Erythroblast (primary cell): ENCODE measurements at places on chromosomes 4 and X.

DNA sequence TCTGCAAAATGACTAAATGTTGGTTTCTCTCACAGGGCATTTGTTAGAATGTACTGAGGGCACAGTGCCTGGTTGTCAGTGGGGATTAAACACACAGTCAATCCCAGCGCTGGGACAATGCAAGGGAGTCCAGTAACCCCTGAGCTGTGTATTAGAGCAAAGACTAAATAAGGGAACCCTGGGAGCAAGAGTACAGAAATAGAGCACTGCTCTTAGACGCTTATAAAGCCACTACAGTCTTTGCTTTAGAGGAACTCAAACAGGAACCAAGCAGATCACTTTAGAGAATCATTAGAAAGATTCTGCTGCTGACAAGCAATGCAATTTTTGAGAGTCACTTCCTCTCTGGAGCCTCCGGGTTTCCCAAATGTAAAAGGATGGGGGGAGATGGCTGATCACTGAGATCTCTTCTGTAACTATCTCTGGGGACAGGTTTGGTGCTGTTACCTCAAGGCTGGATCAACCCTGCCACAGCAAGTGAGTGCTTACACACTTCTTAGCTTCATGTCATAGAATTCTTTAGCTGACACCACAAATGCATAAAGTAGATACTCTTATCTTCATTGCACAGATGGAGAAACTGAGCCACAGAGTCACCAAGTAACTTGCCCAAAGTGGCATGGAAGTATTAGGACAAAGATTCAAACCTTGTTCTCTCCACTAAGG, 137.8 kb upstream of the CPEB2 start:
- DNase-seq, result no peak

DNA sequence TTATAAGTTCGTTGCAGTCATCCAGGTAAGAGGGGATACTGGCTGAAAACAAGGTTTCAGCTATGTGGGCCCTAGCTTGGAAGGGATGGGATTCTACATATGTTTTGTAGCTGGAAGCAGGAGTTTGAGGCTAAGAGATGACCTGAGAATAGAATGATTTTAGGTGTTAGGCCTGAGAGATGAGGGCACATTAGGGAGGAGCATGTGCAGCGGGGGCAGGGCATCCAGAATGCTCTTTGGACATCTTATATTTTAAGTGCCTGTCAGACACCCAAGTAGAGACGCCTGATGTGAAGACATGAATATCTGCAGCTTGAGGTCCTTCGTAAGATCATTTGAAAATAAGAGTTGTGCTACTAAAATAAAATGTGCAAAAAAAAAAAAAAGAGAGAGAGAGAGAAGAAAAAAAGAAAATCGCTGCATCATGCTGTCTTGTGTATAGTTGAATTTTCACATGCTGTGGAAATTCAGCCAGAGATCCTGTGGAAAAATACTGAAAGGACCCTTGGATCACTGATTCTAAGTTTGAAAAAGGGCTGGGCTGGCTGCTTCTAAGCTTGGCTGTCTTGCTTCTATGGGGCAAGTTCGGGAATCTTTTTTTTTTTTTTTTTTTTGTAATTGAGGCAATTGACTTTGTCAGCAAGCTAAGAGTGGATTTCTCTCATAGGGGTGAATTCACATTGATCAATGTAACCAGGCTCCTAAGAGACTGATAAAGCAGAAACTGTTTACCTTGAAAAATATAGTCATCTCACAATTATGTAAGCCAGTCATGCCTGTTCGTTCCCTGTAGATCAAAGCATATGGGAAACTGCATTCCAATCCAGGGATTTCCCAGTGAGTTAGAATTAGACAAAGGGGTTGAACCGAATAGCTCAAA, 341.0 kb upstream of the GATB start:
- no peak for DNase-seq

GRCh38 chr4:151808120-151808529, 47.3 kb upstream of the GATB start:
- DNase-seq, result no peak

DNA sequence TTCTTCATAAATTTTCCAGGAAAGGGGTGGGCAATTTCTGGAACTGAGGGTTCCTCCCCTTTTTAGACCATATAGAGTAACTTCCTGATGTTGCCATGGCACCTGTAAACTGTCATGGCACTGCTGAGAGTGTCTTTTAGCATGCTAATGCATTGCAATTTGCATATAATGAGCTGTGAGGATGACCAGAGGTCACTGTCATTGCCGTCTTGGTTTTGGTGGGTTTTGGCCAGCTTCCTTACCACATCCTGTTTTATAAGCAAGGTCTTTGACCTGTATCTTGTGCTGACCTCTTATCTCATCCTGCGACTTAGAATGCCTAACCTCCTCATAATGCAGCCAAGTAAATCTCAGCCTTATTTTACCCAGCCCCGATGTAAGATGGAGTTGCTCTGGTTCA, 577.8 kb downstream of the NLGN4X start:
- DNase-seq, result no peak

DNA sequence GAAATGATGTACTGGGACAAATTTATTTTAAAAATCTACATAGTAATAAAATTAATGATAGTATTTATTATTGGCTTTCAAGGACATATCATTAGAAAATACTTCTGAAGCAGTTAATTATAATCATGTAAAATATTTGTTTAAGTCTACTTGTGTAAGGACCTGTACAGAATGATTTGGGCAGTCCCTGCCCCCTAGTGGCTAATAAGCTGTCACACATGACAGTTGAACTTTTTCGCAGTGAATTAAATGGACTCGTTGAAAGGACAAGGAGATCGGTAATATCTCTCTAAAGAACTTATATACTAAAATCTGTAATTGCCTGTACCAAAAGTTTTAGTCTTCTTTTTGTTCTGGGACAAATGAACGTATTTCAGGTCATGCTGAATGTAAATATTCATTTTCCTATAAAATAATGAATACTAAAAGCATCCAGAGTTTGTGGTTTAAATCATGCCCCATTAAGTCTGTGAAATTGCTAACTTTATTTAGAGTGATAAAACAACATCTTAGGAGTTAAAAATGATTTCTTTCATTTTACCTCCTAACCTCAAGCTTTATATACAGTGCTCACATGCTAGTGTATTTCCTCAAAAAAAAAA, 13.6 kb downstream of the EXOC1 start:
- DNase-seq, result peak; percentile 75

- DNase-seq, result peak; percentile 57
Observed at GRCh38 chrX:11426712-11427452, 133.7 kb downstream of the AMELX start.

DNA sequence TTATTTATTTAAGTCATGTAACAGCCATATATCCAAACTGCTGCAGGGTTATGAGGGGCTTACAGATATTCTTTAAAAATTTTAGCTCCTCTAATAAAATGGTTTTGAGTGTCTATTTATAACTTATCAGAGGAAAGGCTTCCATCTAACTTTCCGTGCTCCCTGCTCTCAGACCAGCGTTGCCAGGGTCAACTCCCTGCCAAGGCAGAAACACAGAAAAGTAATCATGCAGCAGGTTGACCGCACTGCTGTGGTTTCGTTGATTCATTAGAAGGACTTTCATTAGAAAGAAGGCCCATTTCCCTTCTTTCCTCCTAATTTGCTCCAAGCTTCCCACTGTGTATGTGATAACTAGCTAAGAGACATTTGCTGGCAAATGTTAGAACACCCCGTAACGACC, 33.9 kb downstream of the BCLAF3 start:
- no peak for DNase-seq

DNA sequence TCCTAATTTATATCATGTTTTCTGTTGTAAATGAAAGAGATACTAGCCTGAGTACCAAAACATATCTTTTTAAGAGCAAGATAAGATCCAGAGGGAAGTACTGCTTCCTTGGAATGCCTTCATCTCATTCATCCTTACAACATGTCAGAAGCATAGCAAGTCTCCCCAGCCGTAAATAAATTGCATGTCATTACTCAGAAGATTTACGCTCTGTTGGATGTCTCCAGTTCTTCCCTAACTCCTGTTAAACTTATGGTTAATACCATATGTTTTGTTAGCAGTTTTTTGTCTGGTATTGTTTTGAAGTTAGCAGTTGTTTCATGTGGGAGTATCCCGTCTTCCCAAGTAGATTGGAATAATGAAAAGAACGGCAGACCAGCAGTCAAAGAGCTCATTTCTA, 7.5 kb upstream of the GPC3 start:
- DNase-seq, result no peak

GRCh38 chrX:140764401-140764919, 54.9 kb downstream of the LINC00632 start:
- no peak for DNase-seq

GRCh38 chr4:52751487-52751911, 274 bp upstream of the ERVMER34-1 start:
- no peak for DNase-seq

- no peak for DNase-seq
Observed at GRCh38 chr4:2411786-2412510, 6.5 kb downstream of the ZFYVE28 start.

DNA sequence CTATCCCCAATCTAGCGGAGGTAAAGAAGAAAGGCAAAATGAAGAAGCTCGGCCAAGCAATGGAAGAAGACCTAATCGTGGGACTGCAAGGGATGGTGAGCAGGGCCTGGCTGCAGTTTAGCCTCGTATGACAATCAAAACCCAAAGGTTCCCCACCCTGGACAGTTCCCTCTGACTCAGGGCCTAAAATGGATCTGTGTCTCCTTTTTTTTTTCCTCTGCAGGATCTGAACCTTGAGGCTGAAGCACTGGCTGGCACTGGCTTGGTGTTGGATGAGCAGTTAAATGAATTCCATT, 986 bp downstream of the HDAC6 start:
- no peak for DNase-seq

GRCh38 chrX:136779346-136779781, 1.4 kb downstream of the ARHGEF6 start:
- peak; percentile 26 for DNase-seq

DNA sequence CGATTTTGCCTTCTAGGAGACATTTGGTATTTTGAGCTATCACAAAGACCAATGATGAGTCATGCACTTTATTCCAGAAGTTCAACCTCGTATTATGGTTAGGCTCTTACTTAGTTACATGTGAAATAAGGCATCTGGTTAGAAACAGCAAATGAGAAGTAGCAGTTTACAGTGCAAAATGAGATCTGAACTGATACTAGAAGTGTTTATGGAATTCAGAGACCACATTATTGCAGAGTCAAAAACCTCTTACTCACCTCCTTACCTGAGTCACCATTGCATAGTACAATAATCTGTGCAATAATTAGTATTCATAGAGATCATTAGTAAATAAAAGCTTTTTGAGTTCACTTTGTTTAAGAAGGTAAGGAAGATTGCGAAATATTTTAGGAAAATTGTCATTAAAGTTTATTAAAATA, 38.7 kb downstream of the SEC24B start:
- peak; percentile 27 for DNase-seq

- DNase-seq, result no peak
Observed at GRCh38 chr4:160371446-160371845, 1268.6 kb downstream of the RAPGEF2 start.

GRCh38 chrX:154096140-154097002, 1.1 kb downstream of the MECP2 start:
- peak; percentile 39 for DNase-seq

DNA sequence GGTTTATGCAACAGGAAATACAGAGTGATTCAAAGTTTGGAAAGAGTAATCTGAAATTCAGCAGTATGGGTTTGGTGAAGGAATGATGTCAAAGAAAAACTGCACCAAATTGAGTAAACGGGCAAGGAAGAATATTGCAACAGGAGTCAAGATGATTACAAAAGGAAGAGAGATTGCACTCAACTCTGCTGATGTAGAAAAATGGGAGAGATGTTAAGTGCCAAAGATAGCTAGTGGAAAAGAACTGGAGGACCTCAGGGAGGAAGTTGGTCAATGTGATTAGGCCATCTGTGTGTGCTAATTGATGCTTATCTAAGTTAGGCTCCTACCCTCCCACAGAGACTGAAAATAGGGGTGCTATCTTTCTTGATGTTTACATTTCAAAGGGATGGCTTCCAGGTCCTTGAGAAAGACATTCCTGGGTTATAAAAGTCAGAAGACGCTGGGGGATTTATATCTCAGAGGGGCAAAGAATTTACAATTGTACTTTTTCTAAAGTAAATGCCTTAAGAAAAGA, 167.4 kb upstream of the FAM47A start:
- DNase-seq, result no peak

GRCh38 chr4:125546272-125546671, 231.5 kb downstream of the FAT4 start:
- DNase-seq, result no peak

DNA sequence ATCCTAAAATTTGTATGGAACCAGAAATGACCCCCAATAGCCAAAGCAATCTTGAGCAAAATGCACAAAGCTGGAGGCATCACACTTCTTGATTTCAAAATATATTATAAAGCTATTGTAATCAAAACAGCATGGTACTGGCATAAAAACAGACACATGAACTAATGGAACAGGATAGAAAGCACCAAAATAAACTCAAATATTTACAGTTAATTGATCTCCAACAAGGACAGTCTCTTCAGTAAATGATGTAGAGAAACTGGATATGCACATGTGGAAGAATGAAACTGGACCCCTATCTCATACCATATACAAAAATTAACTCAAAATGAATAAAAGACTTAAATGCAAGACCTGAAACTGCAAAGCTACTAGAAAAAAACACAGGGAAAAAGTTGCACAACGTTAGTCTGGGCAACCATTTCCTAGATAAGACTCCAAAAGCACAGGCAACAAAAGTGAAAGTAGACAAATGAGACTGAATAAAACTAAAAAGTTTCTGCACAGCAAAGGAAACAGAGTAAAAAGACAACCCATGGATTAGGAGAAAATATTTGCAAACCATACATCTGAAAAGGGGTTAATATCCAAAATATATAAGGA, 64.9 kb downstream of the CD99L2 start:
- no peak for DNase-seq

DNA sequence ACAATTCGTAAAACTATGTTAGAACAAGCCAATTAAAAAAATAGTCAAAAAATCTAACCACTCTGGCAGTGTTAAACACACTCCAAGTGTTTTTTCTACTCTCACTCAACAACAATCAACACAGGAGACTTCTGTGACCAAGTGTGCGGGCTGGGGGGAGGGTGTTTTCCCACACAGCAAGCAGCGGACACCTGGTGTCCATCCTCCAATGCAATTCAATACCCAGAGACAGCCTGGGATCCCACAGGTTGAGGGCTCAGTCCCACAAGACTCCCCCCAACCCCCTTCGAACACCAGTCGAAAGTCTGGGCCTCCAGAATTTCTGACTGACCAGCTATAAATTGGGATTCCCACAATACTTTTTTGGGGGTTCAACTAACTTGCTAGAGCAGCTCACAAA, 8.3 kb upstream of the PIM2 start:
- no peak for DNase-seq

- DNase-seq, result no peak
Observed at GRCh38 chr4:42643685-42644084, 13.2 kb downstream of the ATP8A1 start.

- no peak for DNase-seq
Observed at GRCh38 chr4:17717301-17717700, 64.1 kb downstream of the FAM184B start.

GRCh38 chr4:6198278-6198677, 2.1 kb downstream of the JAKMIP1 start:
- no peak for DNase-seq

GRCh38 chr4:76989391-76990061, 40.0 kb downstream of the SEPTIN11 start:
- DNase-seq, result no peak

GRCh38 chr4:16265820-16266219, 39.5 kb upstream of the TAPT1 start:
- DNase-seq, result no peak

- peak; percentile 11 for DNase-seq
Observed at GRCh38 chrX:40952855-40953254, 132.4 kb upstream of the USP9X start.

GRCh38 chrX:136582624-136583023, 50.6 kb downstream of the VGLL1 start:
- no peak for DNase-seq
